ENCODE measurements at places on chromosomes 6 and 20. TPM values are rescaled to one million over a fixed set of nuclear protein-coding genes. Genes with fewer than 3 reads are reported as not detected.

DNA sequence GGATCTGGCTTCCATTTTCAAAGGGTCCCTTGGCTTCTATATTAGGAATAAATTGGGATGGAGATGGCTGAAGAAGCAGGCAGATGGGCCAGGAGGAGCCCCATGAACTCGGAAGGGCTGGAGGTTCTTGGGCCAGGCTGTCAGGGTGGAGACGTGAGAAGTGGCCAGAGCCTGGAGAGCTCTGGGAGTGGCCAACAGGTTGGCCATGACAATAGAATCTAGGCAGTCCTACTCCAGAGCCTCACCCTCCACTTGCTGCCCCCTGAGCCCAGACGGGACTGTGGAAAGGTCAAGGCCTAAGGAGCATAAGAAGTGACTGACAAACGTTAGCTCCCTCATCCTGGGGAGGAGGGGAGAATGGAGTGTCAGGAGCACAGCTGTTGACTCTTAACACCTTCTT, 62.1 kb downstream of the STK35 start:
- DNase-seq: no peak

- no peak for DNase-seq
Observed at GRCh38 chr20:40532103-40532502, 156.9 kb downstream of the MAFB start.

DNA sequence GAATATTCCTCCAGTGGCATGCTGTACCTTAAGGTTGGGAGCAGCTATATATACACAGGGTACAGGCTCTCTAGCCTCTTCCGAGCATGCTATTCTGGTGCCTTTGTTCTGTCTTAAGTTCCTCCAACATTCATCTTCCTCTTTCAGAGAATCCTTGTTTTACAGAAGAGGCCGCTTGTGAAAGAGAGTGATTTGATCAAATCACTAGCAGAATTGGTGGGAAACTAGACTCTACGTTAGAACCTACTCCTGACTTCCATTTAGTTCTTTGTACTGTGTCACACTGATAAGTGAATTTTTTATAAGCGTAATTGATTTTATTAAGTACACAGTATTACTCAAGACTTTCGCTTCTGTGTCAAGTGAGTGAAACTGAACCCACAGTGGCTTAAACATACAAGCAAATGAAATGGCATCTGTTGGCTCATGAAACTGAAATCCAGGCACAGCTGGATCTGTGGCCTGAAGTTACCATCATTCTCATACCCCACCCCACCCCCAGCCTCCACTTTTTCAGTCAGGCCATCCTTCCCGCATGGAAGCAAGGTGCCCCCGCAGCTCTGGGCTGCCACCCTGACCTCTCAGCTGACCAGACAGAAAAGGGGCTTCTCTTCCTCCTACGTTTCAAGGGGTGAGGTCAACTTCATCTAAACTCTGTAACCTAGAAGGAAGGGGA, 102.3 kb downstream of the RPP40 start:
- DNase-seq: no peak

GRCh38 chr6:12921467-12921866, 204.9 kb downstream of the PHACTR1 start:
- no peak for DNase-seq

GRCh38 chr20:50813101-50813643, 18.3 kb downstream of the BCAS4 start:
- no peak for DNase-seq

DNA sequence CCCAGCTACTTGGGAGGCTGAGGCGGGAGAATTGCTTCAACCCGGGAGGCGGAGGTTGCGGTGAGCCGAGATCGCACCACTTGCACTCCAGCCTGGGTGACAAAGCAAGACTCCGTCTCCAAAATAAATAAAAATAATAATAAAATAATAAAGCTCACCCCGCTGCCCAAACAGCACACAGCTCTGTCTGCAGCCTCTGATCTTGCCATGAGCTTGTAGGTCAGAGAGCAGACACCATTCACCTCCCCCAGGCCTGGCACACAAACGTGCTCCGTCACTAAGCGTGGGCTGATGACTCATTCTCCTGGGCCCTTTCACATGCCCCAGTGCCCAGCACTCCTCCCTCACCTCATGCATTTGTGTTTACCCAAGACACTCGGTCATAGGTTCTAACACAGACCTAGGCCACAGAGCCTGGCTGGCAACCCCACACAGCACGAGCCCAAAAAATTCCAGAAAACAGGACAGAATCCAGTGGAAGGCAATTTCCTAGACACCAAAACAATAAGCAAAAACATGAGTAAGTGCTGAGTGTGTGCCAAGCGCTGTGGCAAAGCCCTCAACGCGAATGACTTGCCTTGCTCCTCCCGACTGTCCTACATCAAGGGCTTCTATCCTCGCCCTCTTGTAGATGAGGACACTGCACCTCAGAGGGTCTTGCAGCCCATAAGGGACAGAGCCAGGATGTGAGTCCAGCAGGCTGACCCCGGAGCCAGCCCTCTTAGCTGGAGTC, 18.0 kb downstream of the ATP9A start:
- no peak for DNase-seq

TBX18 gene
- not detected for total RNA-seq

BPIFA1 gene
- not detected for total RNA-seq

All from activated CD4-positive, alpha-beta memory T cell treated with anti-CD3 and anti-CD28 coated beads, Interleukin-2, amount 10 ng/mL, durations not matched to agents 7 days and 5 days (primary cell).